COLO829 (cell line): ENCODE measurements at places on chromosomes 2 and 18.
A peak's percentile ranks its signal among the peaks of the same experiment; 100 is the strongest.

DNA sequence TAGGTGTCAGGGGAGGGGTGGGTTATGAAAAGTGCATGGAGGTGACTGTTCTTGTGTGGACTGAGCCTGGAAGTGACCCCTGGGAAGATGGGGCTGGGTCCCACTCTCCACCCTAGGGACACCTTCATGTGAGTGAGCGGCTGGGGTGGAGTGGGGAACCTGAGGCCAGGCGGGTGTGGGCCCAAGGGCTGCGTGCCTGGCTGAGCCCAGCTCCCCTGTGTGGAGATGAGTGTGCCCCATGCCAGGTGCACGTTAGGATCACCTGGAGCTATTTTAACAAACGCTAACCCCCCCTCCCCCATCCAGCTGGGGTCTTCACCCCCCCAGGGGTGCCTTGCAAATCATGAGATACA, 26.5 kb downstream of the ZAP70 start:
- no peak for DNase-seq

DNA sequence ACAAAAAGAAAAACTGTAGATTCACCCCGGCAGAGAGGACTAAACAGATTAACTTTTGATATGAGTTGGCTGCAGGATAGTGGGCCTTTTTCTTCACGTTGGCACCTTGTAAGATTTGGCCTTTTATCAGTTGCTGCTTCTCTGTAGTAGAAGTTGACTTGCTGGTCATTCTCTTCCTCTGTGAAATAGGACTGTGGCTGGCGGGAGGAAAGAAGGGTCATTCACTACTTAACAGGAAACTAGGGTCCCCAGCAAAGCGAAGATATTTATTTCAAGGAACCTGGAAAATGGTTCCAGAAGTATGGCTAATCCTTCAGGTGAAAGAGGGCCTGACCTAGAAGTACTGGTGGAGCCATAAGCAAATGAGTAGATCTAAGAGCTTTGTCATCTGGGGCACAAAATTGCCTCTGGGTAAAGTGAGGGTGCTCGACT, 383 bp upstream of the ATP5MC3 start:
- DNase-seq: no peak

- no peak for DNase-seq
Measured at GRCh38 chr2:39875182-39875913, 96.3 kb upstream of the THUMPD2 start.

GRCh38 chr2:27303093-27304025, 4.9 kb downstream of the UCN start:
- peak; percentile 71 for DNase-seq

DNA sequence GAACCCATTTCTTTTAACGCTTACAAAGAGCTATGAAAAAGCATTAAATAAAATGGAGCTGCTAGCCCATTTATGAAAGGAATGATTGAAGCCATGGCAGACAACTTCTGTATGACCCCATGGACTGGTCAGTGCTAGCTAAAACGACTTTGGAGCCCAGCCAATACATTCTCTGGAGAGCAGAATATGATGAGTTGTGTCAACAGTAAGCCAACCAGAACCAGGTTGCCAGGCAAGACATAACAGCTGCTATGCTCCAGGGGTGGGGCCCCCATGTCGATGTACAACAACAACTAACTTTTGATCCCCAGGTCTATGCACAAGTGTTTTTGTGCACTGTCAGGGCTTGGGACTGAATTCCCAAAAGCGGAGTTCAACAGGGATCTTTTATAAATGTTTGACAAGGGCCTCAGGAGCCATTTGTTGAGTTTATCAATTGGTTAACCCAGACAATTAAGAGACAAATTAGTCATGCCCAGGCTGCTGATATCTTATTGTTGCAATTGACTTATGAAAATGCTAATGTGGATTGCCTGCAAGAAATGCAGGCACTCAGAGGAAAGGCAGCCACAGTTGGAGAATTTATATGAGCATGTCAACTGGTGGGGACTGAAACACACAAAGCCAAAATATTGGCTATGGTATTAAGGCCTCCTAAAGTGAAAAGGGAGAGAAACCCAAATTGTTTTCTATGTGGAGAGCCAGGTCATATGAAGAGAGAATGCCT, 64.6 kb upstream of the MYO3B start:
- DNase-seq: peak; percentile 10

GRCh38 chr2:23593752-23594459, 208.9 kb downstream of the KLHL29 start:
- DNase-seq: no peak

GRCh38 chr18:46939998-46940571, 22.7 kb downstream of the KATNAL2 start:
- DNase-seq: no peak

GRCh38 chr2:237459741-237460174, 27.3 kb upstream of the MLPH start:
- no peak for DNase-seq

GRCh38 chr2:237147317-237147716, 61.6 kb downstream of the COPS8 start:
- no peak for DNase-seq

GRCh38 chr2:128788636-128789220, 470.1 kb upstream of the HS6ST1 start:
- DNase-seq: no peak

DNA sequence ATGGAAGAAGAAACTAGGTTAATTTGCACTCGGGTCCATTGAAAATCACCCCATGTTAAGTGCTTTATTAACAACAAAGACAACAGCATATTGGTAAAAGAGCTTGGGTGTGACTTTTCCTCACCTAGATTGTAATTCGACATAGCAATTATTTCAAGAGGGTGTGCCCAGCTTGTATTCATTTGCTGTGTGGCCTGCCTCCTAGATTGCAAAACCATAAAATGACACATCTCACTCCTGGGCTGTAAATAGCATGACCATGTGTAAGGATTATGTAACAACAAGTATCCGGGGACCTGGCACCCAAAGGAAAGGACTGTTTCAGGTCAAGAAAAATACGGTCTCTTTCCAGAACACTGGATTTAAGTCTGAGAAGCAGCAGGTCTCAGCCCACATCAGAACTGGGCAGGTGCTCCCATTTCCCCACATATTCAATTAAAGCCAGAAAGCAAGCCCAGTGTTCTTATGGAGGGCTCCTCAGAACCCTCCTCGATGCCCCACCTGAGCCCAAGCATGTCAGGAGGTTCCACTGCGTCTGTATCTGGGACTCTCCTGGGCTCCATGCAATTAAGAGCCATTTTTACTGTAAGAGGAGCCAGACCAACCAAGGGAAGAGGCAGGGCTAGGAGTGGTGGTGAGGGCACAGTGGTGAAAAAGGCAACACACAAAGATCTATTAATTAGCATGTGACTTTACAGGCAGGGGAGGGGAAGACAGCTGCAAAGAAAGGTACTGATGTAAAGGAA, 39.2 kb downstream of the MREG start:
- peak; percentile 27 for DNase-seq

DNA sequence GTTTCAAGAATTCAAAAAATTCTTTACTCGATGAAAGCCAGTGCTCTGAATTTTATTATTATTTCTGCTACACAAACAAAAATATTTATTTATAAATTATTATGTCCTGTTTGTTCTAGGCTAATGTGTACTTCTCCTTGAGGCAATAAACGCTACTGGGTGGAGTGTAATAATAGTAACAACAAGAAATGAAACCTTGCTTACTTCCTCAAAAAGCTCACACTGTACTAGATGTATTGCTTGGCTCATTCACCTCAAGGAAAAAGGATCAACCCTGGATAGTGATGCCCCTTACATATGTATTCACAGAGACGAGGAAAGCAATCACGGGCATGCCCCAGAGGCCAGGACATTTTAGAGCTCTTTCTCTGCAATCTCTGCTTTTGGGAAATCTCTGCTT, 685.6 kb upstream of the NXPH2 start:
- no peak for DNase-seq

GRCh38 chr2:151844211-151844896, 16.1 kb upstream of the ARL5A start:
- DNase-seq: no peak

DNA sequence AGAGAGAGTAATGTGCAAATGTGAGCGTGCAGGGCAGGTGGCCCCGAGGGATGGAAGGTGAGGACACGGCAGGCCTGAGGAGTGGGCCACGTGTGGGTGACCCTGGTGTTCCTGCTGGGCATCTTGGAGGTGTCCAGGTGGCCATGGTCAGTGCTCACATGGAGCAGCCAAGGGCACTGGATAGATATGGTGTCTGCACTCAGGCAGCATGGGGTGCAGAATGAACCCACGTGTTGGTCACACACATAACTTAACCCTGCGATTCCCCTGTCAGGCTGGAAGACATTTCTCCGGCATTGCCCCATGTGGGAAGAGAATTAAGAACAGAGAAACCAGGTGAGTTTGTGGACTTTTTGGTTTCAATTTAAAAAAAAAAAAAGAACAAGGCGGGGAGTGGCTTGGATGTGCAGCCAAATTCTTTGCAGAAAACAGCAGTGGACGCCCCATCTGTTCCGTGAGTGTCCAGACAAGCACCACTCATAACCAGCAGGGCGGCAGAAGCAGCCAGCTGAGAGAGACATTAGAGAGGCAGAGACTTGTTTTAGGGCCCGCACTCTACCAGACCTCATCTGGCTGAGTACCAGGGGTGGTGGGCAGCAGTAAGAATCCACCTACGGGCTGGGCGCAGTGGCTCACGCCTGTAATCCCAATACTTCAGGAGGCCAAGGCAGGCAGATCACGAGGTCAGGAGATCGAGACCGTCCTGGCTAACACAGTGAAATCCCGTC, 249.8 kb downstream of the ACKR3 start:
- DNase-seq: no peak

DNA sequence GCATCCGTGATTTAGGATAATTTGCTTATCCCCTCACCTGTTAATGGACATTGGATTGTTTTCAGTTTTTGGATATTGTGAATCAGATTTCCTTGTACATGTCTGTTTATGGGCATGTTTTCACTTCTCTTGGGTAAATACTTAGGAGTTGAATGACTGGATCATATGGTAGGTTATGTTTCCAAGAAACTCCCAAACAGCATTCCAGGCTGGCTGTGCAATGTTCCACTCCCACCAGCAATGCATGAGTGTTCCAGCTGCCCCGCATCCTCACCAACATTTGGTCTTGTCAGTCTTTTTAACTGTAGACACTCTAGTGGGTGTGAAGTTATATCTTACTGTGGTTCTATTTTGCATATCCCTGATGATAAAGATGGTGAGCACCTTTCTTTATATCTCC, 8.9 kb upstream of the LRRFIP1 start:
- DNase-seq: no peak

DNA sequence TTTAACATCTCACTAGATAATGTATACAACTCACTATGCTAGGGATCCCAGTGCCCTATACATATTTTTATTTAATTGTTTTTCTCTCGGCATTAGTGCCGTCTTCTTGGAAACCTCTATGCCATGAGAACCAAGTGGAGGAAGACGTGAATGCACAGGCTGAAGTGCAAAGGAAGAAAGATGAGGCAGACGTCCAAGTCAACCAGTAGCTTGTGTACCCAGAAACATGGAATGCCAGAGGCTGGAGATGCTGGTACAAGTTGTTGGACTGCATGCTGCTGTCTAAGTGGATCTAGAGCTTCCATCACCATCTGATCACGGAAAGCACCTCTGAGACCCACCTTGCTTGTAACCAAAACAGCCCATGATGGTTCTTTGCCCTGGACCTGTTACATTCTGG, 12.5 kb upstream of the GEMIN6 start:
- DNase-seq: no peak

GRCh38 chr2:188068093-188068492, 223.6 kb upstream of the GULP1 start:
- no peak for DNase-seq

- no peak for DNase-seq
Measured at GRCh38 chr2:120614901-120615300, 120.8 kb upstream of the GLI2 start.

DNA sequence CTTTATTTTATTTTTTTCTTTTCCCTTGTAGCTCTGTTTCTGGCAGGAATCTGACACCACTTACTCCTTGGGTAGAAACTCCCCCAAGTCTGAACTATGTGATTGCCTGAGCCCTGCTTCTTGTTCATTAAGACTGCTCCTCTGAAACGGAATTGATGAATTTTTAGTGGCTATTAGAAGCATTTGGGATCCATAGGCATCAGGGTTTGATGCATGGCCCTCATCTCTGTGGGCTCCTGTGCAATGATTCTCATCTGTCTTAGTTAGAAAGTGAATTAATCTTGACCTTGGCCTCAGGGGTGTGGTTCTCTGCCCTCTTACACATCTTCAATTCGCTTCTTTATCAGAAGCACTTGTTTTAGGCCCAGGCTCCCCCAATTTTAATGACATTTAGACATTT, 31.0 kb upstream of the DARS1 start:
- no peak for DNase-seq

DNA sequence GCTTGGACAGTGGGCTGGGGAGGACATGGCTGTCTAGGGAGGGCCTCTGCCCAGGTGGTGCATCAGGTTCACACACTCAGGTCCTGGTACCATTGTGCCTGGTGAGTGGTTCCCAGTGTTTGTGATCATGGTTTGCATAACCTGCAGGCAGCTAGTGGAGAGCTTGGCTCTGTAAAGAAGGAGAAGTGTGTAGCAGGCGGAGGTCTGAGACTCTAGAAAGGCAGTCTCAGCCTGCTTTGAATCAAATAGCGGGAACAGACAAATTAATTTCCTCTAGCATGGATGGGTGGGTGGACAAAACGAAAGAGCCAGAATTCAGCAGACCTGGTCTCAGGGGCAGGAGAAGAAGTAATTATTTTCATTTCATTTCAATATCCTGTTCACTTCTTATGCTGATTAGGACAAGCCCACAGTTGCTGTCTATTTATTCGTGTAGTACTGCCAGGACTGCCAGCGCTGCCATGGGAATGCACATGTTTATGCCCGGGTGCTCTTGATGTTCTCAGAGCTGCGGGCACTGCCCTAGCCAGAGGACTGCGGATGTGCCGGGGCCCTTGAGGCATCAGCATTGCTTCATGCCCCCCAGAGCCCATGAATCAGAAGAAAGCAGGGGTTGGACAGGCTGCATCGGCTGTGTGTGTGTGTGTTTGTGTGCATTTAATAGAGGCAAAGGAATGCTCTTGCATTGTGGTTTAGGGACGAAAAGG, 45.4 kb upstream of the DLX2 start:
- DNase-seq: no peak

DNA sequence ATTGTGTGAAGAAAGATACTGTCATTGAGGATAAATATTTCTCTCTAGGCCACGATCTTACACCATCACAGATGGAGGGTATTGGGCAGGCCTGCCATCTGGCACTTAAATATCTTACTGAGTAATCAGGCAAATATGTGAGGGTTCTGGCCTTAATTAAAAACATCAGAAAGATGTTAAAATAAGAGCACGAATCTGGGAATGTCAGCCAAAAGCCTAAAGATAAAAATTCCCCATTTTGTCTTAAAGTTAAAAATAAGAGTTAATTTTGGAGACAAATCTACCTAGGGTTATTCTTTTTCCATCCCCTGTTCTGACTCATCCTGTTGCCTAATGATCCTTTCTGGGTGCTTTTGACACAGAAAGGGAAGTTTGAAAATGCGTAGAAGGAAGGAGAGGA, 121.0 kb downstream of the SUCLG1 start:
- no peak for DNase-seq
